Osteoblast (primary cell): ENCODE measurements at places on chromosomes 12 and 14. TPM values are rescaled to one million over a fixed set of nuclear protein-coding genes. Genes with fewer than 3 reads are reported as not detected.

The GRIN2B gene
- not detected in 2 replicates for total RNA-seq

DNA sequence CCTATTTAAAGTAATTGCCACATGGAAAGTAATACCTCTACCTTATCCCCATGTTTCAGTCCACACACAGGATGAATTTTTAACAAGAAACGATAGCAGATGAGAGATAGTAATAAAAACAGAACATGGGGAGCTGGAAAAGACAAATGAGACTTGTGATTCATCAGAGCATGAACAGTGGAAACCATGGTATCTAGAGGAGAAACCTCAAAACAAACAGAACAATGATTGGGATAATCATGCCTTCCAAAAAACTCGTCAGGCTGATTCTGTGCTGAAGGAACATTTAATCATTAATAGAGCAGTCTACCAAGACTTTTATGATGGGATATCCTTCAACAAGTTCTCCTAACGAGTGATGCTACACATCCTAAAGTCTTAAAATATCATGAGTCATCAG, 1390.7 kb downstream of the FSCB start:
- no peak for DNase-seq

GRCh38 chr12:108827941-108828340, 29.4 kb downstream of the SSH1 start:
- no peak for DNase-seq

DNA sequence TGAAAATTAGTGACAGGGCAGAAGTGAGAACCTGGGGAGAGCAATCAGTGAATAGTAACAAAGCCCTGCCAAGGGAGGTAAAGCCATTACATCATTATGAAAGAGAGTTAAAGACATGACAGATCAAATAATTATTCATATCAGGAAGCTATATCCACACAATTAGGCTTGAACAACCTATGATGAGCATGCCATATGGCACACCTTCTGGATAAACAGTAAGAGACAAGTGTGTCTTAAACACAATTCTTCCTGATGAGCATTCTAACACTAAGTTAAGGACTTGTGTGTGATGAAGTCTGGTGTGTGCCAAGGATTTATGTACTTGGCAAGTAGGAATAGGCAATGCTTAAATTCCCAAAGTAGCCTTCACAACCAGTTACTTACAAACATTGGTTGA, 76.1 kb downstream of the GALNT4 start:
- DNase-seq: no peak

DNA sequence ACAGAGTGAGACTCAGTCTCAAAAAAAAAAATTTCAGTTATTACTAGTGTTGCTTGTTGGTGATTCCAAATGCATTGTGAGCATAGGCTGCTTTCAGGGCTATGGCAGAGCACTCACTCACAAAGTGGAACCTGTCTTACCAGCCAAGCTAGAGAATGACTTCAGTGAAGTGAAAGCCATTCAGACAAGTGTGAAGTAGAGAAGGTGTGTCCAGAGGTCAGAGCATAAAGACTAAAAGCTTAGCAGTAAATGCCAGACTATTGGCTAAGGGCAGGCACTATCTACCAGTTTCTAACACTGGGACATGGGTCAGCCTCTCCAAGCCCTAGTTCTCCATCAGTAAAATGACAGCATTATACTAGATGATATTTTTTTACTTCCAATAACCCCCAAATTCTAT, 12.7 kb downstream of the PPP1R36 start:
- no peak for DNase-seq

DNA sequence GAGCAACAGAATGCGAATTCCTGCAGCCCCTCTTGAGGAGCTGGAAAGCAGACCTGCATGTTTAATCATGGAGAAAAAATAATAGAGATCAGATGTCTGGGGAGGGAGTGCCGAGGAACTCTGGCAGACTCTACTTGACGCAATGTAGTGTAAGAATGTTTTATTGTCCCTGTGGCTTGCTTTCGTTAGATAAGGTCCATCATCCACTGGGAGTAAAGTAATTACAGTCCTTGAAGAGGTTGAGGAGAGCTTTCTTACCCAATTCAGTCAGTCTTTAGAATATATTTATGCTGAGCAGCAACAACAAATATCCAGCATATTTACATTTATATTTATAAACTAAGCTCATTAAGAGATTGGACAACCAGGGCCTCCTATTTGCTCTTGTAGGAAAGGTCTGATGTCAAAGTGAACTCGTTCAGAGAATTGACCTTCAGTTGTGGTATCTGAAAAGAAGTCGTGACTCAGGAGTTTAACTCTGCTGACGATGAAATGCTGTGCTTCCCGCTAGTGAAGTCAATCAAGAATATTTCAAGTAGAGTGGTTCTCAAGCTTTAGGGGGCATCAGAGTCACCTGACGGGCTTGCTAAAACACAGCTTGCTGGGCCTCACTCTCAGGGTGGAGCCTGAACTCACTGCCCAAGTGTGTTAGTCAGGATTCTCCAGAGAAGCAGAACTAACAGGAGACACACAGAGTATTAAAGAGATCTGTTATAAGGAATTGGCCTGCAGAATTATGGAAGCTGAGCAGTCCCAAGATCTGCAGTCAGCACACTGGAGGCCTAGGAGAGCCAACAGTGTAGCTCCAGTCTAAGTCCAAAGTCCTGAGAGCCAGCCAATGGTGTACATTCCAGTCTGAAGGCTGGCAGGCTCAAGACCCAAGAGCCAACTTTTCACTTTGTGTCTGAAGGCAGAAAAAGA, 139.3 kb upstream of the LMNTD1 start:
- DNase-seq: peak; percentile 84

DNA sequence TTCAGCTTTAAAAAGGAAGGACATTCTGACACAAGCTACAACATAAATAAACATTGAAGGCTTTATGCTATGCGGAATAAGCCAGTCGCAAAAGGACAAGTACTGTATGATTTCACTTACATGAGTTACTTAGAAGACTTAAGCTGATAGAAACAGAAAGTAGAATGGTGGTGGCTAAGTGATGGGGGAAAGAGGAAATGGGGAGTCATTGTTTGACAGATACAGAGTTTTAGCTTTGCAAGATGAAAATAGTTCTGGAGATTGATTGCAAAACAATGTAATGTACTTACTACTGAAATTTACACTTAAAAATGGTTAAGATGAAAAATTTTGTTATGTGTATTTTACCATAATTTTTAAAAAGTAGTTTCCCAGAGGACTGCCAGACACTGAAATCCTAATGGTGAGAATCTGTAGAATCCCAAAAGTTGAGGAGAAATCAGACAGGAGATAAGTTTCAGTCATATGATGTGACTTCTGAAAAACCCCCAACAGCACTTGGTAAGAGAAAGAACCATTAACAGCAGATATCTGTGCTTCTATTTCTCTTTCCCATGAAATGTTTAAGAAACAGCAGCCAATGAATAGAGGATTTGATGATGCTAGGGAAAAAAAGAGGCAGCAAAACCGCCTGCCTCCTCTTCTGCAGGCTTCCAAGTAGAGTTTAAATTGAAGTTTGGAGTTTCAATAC, 16.6 kb upstream of the CLEC2A start:
- DNase-seq: no peak

DNA sequence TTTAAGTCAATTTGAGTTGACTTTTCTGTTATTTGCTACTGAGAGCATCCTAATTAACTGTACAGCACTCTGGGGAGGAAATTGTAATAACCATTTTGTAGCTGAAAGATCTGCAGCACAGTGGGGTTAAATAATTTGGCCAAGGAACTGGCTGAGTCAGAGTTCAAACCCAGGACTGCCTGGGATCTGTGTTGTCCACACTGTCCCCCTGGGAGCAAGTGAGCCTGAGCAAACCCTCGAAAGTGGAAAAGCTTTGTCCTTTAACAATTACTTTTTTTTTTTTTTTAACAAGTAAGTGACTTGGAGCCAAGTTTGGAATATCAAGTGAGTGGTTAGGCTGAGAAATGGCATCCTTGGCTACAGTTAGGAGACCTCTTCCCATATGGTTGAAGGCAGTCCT, 247.2 kb upstream of the CCDC196 start:
- DNase-seq: no peak

DNA sequence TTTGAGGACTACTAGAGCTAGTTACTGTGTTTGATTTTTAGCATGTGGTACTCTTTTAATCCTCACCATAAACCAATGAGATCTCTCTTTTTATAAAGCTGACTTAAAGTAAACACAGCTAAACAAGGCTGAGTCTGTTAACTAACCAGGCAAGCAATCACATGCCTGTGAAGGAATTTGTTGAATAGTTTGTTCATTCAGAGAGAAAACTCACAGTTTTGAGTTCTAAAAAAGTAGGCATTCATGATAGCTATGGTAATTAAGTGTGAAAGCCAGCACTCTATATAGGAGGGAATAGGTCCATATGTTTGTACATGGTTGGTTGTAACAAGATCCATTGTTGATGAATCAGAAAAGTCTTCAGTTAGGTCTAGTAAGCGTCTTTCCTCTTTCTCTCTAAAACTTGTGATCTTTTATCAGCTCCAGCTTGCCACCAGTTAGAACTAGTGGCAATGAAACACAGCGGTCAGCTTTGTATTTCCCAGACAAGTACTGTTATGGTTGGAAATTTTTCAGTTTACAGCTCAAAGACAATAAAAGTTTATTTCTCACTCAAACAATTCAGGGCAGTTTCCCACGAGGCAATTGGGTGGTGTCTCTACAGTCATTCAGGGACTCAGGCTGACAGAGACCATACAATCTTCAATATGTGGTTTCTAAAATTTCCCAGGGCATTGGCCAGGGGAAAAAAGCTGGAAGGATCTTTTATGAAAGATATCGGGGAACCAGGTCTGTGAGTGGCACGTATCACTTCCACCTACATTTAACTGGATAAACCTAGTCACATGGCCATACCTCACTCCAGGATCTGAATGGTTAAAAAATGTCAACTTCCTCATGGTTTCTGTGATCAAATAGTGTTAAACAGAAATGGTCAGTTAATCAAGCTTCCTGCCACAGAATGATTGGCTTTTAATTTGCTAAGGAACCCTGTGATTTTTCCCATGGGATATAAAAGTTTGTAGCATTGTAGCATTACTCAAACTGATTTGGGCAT, 203.1 kb downstream of the KIF21A start:
- DNase-seq: no peak

DNA sequence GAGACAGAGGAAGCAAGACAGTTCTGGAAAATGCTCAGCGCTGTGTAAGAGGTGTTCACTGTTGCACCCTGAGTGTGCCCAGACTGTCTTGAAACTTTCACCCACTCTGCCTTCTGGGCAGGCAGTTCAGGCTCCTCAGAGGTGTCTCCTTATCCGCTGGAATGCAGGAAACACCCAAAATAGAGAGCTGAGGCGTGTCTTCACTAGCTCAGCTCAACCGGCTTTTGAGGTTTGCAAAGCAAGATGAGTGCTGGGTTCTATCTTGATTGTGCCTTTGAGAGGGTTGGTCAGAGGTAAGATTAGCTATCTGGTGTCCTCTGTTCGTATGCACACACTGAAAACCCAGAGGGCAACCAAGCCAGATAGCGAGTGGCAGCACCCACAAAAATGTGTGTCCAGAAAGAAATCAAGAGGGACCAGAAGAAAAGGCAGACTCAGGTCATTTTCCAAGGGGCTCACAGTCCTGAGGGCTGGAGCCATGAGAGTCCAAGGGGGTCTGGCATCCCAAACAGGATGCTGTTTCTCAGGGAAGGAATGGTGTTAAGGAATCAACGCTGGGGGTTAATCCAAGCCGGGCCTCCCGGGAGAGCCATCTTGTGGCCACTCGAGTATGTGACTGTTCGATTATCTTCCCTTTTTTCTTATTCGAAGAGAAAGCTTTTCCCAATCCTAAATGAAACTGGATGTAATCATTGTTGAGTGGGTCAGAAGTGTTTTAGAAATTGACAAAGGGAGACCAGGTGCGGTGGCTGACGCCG, 47.1 kb downstream of the TBX3 start:
- peak; percentile 81 for DNase-seq

DNA sequence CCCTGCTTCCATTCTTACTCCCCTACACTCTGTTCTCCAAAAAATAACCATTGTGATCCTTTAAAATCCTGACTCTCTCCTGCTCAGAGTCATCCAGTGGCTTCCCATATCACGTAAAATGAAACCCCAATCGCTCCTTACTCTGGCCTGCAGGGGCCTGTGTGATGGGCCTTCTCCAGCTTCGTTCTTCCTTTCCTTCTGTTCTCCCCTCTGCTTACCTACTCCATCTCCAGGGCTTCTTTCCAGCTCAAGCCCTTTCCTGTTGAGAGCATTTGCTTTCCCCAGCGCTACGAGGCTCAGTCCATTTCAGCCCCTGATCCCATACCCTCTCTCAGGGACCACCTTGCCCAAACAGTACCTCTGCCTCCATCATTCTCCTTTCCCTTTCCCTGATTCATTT, 144.4 kb upstream of the ARHGAP5 start:
- DNase-seq: no peak

DNA sequence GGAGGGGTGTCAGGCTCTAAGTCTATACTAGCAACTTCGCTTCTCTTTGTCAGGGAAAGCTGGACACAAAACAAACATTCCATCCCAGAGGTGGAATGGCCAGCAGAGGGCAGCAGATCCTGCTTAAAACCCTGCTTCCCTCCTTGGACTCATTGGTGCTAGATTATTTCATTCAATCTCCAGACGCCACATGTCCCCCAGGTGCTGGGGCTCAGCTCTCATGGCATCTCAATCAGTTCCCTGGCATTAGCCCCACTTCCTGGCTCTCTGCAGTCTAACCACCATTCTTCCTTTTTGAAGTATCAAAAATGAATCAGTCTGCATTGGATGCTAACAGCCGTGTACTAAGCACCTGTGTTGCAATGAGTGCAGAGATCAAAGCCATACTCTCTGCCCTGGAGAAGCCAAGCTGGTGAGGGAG, 8.1 kb upstream of the PPP1R1A start:
- DNase-seq: peak; percentile 92
